ENCODE measurements at places on chromosomes 3 and 15.
A peak's percentile ranks its signal among the peaks of the same experiment; 100 is the strongest.

DNA sequence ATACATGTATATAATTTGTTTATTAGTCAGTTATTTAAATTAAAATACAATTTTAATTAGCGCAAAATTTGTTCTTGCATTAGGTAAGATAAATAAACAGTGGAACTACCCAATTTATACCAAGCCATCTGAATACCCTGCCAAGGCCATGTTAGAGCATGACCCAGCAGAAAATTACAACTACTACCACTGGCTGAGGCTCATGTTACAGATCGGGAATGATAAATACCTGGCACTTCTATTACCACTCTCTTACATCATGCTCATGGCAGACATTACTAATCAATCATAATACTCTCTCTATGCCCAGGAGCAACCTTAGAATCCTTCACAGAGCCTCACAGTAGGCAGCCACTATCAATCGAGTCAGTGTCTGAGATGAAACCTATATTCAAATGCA lies 21.2 kb upstream of the LMOD3 start:
- DNase-seq, result no peak

- no peak for DNase-seq
These were observed 90.5 kb upstream of the CTDSPL start for GRCh38 chr3:37770938-37771918.

GRCh38 chr3:171811295-171811912 lies 1.1 kb upstream of the PLD1 start:
- DNase-seq, result no peak

- no peak for DNase-seq
These were observed 78.3 kb upstream of the PPP2R3A start for GRCh38 chr3:135887220-135887619.

- no peak for DNase-seq
These were observed 228.0 kb upstream of the ADAMTS9 start for GRCh38 chr3:64915778-64916177.

GRCh38 chr15:71939981-71940588 lies 129.7 kb downstream of the NR2E3 start:
- DNase-seq, result no peak

DNA sequence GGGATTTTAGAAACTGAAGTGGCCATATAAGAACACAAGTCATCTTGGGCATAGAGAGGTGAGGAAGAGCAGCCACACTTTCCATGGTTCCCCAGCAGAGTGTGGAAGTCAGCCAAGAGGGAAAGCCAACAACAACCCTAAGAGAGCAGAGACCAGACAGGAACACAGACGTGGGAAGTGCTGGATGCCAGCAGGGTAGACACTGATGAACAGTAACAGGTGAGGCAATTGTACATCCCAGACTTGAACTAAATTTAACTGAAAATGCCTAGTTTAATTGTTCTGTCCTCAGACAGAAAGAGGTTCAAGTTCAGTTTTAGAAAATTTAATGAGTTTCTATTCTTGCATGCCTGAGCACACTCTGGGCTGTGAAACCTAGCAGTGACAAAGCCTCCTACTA lies 212.1 kb downstream of the ATP8B4 start:
- no peak for DNase-seq

DNA sequence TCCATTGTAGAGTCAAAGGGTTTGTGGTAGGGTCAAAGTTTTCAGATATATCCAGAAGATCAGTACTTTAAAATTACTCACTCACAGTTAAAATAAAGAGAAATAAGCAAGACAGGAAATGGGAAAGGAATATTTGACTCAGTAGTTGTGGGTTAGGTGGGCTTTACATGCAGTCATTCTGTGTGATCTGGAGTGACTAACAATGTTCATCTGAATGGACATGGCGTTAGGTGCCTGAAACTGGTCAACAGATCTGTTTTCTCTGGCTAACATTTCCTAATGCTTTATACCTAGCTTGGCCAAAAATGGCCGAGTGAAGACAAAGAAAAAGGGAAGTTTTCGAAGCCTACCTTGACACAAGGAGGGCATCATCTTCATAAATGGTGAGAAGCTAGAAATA lies 133.4 kb upstream of the SATB1 start:
- no peak for DNase-seq

DNA sequence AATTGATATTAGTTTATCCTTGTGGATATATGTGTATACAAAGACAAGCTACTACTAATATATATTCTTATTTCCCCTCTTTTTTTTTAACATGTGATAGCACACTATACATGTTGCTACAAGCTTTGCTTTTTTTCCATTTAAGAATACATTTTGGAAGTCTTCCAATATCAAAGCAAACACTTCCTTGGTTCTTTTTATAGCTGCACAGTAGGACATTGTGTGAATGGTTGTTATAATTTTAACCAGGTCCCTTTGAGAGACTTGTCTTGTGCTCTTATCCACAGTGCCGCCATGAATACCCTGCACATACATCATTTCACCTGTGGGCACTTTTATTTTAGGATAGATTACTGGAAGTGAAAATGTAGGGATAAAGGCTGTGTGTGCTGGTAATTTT lies 88.7 kb downstream of the CACNA2D3 start:
- DNase-seq, result no peak

- no peak for DNase-seq
These were observed 55.4 kb downstream of the STAG1 start for GRCh38 chr3:136696797-136697196.

DNA sequence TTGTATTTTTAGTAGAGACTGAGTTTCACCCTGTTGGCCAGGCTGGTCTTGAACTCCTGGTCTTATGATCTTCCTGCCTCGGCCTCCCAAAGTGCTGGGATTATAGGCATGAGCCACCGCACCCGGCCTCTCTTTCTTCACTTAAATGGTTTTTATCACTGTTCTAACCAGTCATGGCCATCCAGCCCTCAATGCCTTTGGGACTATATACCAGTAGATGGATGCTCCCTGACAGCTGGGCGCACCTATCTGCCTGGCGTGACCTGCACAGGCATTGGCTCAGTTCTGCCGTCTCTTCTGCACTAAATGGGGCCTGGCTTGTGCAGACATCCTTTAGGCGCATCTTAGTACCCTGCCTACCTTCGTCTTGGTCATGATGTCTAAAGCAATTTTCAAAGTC lies 233.4 kb downstream of the ADAMTS17 start:
- no peak for DNase-seq

DNA sequence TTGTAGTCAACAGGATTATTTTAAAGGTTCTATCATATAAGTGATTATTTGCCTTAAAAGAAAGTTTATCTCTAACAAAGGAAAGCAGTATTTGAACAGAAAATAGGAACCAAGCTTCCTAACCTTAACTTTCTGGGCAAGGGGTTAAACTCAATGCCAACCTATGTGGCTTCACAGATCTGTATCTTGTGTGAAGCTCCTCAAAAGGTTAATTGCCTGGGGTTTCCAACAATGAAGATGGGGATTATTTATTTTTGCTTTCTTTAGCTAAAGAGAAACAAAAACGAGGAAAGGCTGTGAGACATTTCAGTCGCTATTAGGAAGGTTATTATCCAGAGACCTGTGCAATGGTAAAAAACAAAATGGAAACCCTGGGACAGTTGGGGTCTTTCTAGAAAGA lies 1.1 kb upstream of the WDR82 start:
- no peak for DNase-seq

- DNase-seq, result peak; percentile 28
These were observed 81.0 kb downstream of the CLDN11 start for GRCh38 chr3:170499562-170500156.

DNA sequence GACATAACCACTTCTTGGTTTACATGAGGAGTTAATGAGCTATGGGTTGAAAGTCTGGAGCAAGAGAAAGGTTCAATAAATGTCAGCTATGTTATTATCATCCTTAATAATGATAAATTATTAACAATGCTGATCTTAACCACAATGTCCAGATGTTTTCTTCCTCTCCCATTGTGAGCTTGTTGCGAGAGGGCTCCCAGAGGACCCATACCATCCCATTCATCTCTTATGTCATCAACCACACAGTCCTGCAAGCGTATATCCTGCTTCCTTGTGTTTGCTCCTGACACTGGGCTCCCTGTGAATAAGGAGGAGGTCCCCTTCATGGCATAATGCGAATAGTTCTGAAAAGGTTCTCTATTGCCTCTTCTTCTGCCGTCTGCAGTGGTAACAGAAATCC lies 266.8 kb downstream of the TLE3 start:
- DNase-seq, result no peak

DNA sequence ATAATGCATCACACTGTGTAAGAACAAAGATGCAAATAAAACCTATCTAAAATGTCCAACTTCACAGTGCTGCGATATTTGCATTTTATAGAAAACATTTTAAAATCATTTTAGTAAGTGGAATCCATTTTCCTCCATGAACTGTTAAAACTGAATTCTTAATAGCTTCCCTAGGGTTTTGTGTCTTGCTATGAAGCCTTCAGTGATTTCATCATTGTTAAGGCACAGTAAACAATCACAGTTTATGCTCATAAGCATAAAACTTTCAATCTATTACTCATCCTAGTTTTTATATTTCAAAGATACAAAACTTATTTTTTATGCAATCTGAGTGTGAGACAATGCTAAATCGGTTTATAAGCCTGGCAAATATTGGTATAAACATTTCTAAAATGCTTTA lies 509.7 kb downstream of the TUSC7 start:
- DNase-seq, result no peak

DNA sequence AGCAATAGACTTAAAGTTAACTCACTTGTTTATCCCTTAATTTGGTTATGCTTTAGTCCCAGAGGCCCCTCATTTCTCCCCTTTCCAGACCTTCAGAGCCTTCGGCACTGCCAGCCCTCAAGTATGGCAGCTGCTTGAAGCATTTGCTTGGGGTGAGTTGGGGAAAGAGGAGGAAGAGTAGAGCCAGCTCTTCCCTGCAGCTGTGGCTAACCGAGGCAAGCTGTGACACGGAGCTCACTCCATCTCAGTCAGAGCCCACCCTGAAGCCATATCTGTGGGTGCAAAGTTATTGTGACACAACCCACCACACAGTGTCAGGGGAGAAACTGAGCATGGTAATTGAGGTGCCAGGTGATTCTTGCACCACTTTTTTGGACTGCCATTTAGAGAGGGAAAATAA lies 66.1 kb downstream of the FILIP1L start:
- DNase-seq, result no peak

- DNase-seq, result no peak
These were observed 17.9 kb upstream of the TM4SF1 start for GRCh38 chr3:149395107-149396089.
